ENCODE measurements at places on chromosomes 11 and 22. TPM values are rescaled to one million over a fixed set of nuclear protein-coding genes. Genes with fewer than 3 reads are reported as not detected.

DNA sequence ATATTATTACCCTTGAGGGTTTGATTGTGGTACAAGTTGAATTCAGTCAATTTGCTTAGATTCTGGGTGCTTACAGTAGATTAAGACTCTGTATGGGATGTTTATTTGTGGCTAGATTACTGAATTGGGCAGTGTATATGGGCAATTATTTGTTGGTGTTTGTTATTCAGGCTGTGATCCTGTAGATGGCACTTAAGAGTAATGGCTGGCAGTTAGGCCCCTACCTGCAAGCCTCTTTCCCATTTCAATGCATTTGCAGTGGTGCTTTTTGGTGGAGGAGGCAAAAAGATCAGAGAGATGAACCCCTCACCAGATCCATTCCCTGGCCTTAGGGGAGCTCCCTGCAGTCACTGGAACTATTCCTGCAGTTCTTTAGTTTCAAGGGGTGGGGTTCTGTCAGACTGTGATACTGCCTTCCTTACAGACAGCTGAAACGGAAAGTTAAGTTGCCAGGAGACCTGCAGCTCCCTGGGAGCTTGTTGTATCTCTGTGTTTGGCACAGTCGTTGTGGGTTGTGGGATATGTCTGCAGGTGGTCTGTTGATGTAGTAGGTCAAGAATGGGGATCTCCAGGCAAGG is 199.5 kb downstream of the AASDHPPT start:
- no peak for DNase-seq

ADM gene
- total RNA-seq: 2.0 TPM

- no peak for DNase-seq
Measured at GRCh38 chr11:35419184-35419829, at the start of gene SLC1A2. TSS of gene SLC1A2 (minus strand) at chr11:35419558. CDS start at chr11:35418966, 592 bp downstream.

- no peak for DNase-seq
Measured at GRCh38 chr22:32815943-32816342, 14.4 kb downstream of the TIMP3 start.
